GM23338 (cell line): ENCODE measurements at places on chromosomes 16 and 17.
A peak's percentile ranks its signal among the peaks of the same experiment; 100 is the strongest.

DNA sequence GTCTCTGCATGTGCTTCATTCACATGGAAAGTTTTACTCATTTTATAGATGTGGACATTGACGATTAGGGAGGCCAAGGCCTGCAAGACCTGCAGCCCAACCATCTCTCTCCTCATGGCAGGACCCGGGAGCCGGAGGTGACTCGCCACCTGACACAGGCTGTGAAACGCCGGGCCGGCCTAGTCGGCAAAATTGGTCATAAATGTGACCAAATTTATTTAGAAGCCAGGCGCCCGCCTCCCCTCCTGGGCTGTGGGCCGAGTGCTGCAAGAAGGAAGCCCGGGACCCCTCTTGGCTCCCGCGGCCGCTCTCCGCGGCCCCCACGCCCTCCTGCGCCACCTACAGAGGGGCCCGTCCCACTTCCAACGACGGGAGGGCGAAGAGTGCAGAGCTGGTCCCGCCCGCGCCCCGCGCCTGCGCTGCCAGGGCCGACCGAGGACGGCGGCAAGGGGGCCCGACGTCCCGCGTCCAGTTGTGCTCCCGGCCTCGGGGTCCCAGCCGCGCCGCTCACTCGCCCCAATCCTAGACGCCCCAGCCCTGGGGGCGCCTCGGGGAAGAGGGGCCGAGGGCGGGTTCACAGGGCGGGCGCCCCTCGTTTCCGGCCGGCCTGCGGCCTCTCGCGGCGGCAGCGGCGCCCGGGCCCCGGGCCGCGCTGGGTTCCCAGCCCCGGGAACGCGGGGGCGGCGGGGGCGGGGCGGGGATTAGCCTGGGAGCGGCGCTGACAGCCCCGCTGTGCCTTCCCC is 47.5 kb downstream of the WNT3 start:
- H3K4me1 ChIP-seq: peaks cover 25% of the 10 kb centered on the region
- no peaks in the 10 kb centered on the region for H3K36me3 ChIP-seq
- H3K27me3 ChIP-seq: peaks cover 74% of the 10 kb centered on the region
- peak overlapping the region; percentile 61 for H3K4me3 ChIP-seq

DNA sequence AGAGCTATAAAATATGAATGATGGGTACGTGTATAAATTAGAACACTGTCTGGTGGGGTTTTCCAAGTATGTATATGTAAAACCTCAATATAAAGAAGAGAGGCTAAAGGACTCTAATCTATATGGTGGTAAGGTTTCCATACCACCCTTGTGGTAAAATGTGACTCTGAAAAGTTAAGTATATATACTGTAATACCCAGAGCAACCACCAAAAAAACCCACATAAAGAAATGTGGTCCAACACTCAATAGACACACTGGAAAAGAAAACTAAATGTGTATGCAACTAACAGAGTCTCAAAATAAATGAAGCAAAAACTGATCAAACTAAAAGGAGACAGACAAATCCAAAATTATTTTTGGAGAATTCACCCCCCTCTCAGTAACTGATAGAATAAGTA is 72.2 kb downstream of the XPO6 start:
- no peak overlapping the region for H3K4me3 ChIP-seq
- no peaks in the 10 kb centered on the region for H3K27me3 ChIP-seq
- peak; percentile 21 for DNase-seq
- 0 out of 2 replicates have a peak, but pooled peaks cover 17% of the 10 kb centered on the region for H3K36me3 ChIP-seq
- H3K4me1 ChIP-seq: no peaks in the 10 kb centered on the region

- H3K4me1 ChIP-seq: no peaks in the 10 kb centered on the region
- no peaks in the 10 kb centered on the region for H3K27me3 ChIP-seq
These were observed 51.4 kb downstream of the MFSD11 start for GRCh38 chr17:76789235-76789788.

GRCh38 chr16:787321-787966 is 737 bp downstream of the RPUSD1 start:
- no peaks in the 10 kb centered on the region for H3K27me3 ChIP-seq
- no peaks in the 10 kb centered on the region; the same call in 1 of the 2 replicates for H3K36me3 ChIP-seq
- H3K4me1 ChIP-seq: no peaks in the 10 kb centered on the region
- peak overlapping the region; percentile 90 for H3K4me3 ChIP-seq
- no peak for DNase-seq

DNA sequence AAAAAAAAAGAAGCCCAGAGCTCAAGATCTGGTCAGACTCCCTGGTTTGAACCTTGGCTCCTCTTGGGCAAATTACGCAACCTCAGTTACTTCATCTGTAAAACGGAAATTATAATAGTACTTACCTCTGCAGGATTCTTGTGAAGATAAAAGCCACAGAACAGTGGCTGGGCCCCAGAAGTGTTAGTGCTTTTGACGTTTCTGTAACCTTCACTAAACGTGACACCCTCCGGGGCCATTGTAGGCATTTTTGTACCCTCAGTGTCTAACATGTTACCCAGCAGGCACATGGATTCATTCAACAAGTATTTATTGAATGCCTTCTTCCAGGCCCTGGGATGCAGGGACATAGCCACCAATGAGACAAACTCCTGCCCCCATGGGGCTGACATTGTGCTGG is 58.0 kb downstream of the PITPNC1 start:
- DNase-seq: no peak
- no peak overlapping the region for H3K27ac ChIP-seq
- H3K4me1 ChIP-seq: peaks cover 19% of the 10 kb centered on the region
- H3K27me3 ChIP-seq: no peaks in the 10 kb centered on the region

- no peaks in the 10 kb centered on the region for H3K36me3 ChIP-seq
- peaks cover 20% of the 10 kb centered on the region for H3K4me1 ChIP-seq
- DNase-seq: peak; percentile 81
These were observed at the start of gene SLC7A6 for GRCh38 chr16:68264128-68265077. TSS of gene SLC7A6 (plus strand) at chr16:68264526. CDS start at chr16:68274727, 10,201 bp downstream.

- 0 out of 2 replicates have a peak overlapping the region, but pooled peaks have one; percentile 39 for H3K27ac ChIP-seq
- H3K36me3 ChIP-seq: no peaks in the 10 kb centered on the region
- peaks cover 47% of the 10 kb centered on the region for H3K4me1 ChIP-seq
- DNase-seq: no peak
These were observed 10.8 kb upstream of the BCAR1 start for GRCh38 chr16:75262104-75262799.

- H3K27me3 ChIP-seq: no peaks in the 10 kb centered on the region
- no peak overlapping the region for H3K4me3 ChIP-seq
- no peak overlapping the region for H3K27ac ChIP-seq
- no peaks in the 10 kb centered on the region for H3K36me3 ChIP-seq
These were observed 1476.7 kb upstream of the CDH8 start for GRCh38 chr16:63512910-63513309.

DNA sequence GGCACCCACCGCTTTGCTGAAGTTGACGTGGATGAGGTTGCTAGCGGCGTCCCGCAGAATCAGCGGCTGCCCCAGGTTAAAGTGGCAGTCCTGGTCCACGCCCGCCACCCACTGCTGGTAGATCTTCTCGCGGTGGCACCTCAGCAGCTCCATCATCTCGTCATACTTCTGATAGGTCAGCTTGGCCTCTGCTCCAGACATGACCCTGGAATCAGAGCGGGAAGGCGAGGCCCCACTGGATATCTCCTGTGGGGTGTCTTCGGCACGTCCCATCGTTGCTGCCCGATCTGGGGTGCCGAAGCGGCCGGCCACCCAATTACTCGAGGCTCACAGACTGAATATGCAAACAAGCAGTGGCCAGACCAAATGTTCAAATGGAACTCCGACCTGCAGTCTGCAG is 16.5 kb downstream of the DNAH17 start:
- H3K4me1 ChIP-seq: no peaks in the 10 kb centered on the region
- no peak for DNase-seq
- no peak overlapping the region for H3K4me3 ChIP-seq
- no peaks in the 10 kb centered on the region for H3K36me3 ChIP-seq
- H3K27ac ChIP-seq: no peak overlapping the region
- no peaks in the 10 kb centered on the region for H3K27me3 ChIP-seq

GRCh38 chr17:1473170-1473569 is 17.1 kb upstream of the CRK start:
- H3K36me3 ChIP-seq: no peaks in the 10 kb centered on the region
- DNase-seq: peak; percentile 65
- no peak overlapping the region for H3K4me3 ChIP-seq
- no peak overlapping the region for H3K27ac ChIP-seq

- no peak for DNase-seq
- no peak overlapping the region for H3K27ac ChIP-seq
- H3K4me1 ChIP-seq: peaks cover 45% of the 10 kb centered on the region
- no peaks in the 10 kb centered on the region for H3K27me3 ChIP-seq
- no peaks in the 10 kb centered on the region for H3K36me3 ChIP-seq
- H3K4me3 ChIP-seq: no peak overlapping the region
These were observed 206.9 kb downstream of the WWOX start for GRCh38 chr16:78306361-78306760.

- no peaks in the 10 kb centered on the region for H3K27me3 ChIP-seq
- H3K4me3 ChIP-seq: no peak overlapping the region
- DNase-seq: no peak
- no peak overlapping the region for H3K27ac ChIP-seq
- no peaks in the 10 kb centered on the region for H3K36me3 ChIP-seq
These were observed 244.1 kb upstream of the MON1B start for GRCh38 chr16:76946879-76947278.

GRCh38 chr17:4341616-4341977 is 24.9 kb downstream of the UBE2G1 start:
- H3K4me3 ChIP-seq: no peak overlapping the region
- no peaks in the 10 kb centered on the region for H3K27me3 ChIP-seq
- H3K4me1 ChIP-seq: peaks cover 39% of the 10 kb centered on the region

DNA sequence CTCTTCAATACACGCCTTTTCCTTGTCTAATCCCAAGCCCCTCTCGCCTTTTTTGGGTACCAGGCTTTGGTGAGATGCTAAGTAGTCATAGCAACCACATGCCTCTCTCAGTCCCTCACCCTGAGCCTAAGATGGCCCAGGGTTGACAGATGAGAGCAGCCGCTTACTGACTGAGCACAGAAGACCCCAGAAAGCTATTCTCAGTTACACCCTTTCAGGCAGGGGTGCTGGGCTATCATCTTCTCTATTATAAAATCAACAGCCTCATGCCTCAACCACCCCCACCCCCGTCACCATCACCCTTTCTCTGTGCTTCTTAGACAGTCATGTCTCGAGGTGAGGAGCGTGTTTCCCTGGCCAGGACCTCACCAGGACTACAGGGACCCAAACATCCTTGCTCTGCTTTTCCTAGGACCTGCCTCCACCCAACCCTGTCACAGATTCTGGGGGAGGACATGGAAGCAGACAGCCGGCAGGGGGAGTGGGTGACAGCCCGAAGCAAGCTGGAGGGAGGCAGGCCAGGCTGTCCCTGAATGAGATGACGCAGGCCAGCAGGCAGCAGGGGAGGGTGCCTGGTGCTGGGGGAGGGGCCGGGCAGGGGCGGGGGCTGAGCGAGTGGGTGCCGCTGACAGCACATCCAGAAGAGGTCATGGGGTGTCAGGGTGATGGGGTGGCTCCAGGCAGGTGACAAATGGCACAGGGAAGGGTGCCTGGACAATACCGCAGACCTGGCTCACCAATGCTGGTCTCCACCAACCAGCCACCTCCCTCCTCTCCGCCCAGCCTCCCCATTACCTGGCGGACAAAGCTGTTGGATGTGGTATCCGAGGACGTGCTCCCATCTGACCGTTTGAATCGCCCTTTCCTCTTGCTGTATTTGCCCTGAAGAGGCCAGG is 3.1 kb downstream of the CACNB1 start:
- no peaks in the 10 kb centered on the region for H3K27me3 ChIP-seq
- peak; percentile 75 for DNase-seq
- peak overlapping the region; percentile 72; the same call in 1 of the 2 replicates for H3K27ac ChIP-seq
- H3K4me1 ChIP-seq: peaks cover 32% of the 10 kb centered on the region

- H3K27ac ChIP-seq: peak overlapping the region; percentile 78
- H3K4me1 ChIP-seq: peaks cover 25% of the 10 kb centered on the region
- peak; percentile 85 for DNase-seq
- H3K4me3 ChIP-seq: peak overlapping the region; percentile 76
These were observed 984 bp downstream of the CENPV start for GRCh38 chr17:16352303-16352666.

DNA sequence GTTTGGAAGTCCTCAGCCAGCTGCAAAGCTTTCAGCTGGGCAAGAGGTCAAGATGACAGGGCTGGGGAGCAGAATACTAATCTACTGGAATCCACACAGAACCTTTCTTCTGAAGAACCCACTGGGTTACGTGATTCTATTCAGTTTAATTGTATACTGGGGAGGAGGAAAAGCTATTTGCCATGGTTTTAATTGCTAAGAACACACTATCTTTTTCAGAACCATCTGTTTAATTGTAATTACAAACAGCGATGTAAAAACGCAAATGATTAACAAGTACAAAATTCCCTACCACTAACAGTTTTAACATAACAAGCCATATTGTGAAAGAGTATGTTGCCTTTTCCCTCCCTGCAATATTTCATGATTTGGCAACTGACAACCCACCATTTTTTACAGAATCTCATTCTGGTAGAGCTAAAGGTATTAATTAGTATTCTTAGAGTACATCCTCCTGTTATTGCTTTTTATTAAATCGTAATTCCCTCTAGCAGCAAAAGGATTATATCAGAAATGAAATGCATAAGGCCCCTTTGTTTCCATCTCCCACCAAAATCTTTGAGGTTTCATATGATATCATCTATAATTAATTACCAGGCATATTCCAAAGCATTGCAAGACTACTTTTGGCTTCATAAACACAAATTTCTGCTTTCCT is 12.1 kb downstream of the HYDIN start:
- H3K27ac ChIP-seq: no peak overlapping the region
- H3K27me3 ChIP-seq: no peaks in the 10 kb centered on the region
- H3K36me3 ChIP-seq: peaks cover 4% of the 10 kb centered on the region; the same call in 1 of the 2 replicates
- H3K4me3 ChIP-seq: no peak overlapping the region

DNA sequence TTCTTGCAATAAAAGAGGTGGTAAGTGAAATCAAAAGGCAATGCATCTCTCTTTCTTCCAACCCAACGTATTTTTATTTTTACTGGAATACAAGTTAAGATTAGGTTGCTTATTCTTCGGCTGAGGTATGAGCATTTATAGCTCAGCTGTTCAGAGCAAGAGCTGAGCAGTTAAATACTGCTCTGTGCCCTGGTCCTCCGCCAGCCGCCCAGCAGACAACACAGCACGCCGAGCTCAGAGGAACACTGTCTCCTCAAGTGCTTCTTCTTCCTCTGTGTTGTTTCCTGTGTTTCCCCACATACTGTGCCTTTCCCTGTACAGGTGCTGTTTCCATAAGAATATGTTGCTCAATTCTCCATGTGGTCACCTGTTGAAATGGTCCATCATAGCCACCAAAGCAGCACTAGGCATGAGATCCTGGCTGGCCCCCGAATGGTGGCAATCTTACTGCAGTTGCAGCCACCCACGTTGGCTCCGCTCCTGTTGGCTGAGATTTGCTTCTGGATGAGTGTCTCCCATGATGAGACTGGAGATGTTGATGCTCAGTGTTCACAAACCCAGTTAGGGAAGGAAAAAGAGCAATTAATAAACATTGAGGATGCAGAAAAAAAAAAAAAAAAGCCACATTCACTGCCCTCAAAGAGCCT is 515.3 kb downstream of the GRIN2A start:
- no peaks in the 10 kb centered on the region for H3K27me3 ChIP-seq
- peaks cover 20% of the 10 kb centered on the region for H3K4me1 ChIP-seq
- DNase-seq: no peak
- peaks cover 4% of the 10 kb centered on the region for H3K36me3 ChIP-seq

- H3K4me1 ChIP-seq: no peaks in the 10 kb centered on the region
- H3K27me3 ChIP-seq: no peaks in the 10 kb centered on the region
- H3K27ac ChIP-seq: no peak overlapping the region
- H3K36me3 ChIP-seq: no peaks in the 10 kb centered on the region
- no peak for DNase-seq
These were observed 106.6 kb downstream of the N4BP1 start for GRCh38 chr16:48503336-48503735.

- H3K4me3 ChIP-seq: no peak overlapping the region
- no peaks in the 10 kb centered on the region for H3K4me1 ChIP-seq
- H3K36me3 ChIP-seq: no peaks in the 10 kb centered on the region; the same call in 1 of the 2 replicates
- no peak for DNase-seq
- H3K27me3 ChIP-seq: no peaks in the 10 kb centered on the region
These were observed 7.2 kb upstream of the MFSD6L start for GRCh38 chr17:8806253-8806925.
